ENCODE measurements at places on chromosomes 1 and 21. TPM values are rescaled to one million over a fixed set of nuclear protein-coding genes. Genes with fewer than 3 reads are reported as not detected.

HSPA13 gene
- total RNA-seq = 36.5 TPM

- DNase-seq = no peak
These were observed 254.3 kb upstream of the DAB1 start for GRCh38 chr1:57678138-57678537.

HFM1 gene
- 0.44 TPM for total RNA-seq

DNA sequence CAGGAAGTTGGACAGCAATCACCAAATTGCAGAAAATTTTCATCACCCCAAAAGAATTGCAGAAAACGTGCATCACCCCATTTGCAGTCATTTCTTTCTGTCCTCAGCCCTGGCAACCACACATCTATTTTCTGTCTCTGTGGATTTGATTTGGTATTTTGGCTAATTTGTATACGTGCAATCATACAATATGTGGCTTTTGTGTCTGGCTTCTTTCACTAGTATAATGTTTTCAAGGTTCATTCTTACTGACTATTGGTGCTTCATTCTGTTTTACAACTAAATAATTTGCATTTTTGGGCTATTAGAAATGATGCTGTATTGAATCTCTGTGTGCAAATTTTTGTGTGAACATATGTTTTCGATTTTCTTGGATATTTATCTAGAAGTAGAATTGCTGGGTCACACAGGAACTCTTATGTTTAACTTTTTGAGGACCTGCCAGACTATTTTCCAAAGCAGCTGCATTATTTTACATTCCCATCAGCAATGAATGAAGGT, 24.8 kb upstream of the PRDM2 start:
- DNase-seq = no peak

DNA sequence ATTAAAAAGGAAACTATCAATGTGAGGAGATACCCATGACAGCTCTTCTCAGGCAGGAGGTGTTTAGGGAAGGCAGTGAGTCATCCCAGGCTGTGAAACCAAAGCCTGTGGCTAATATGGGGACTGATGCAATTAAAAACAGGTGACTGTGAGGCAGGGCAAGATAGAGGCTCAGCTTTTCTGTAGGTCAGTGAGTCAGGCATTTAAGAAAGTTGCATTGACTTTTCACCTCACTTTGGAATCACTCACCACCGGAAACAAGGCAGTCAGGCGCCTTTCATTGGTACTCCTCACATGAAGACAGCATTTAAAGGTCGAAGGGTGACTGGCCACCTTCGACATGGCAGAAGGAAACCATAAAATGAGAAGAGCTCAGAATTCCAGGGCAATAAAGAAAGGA, 54.5 kb downstream of the PAPPA2 start:
- no peak for DNase-seq

SPRR2B gene
- not detected for total RNA-seq

CFHR5 gene
- not detected for total RNA-seq

DNA sequence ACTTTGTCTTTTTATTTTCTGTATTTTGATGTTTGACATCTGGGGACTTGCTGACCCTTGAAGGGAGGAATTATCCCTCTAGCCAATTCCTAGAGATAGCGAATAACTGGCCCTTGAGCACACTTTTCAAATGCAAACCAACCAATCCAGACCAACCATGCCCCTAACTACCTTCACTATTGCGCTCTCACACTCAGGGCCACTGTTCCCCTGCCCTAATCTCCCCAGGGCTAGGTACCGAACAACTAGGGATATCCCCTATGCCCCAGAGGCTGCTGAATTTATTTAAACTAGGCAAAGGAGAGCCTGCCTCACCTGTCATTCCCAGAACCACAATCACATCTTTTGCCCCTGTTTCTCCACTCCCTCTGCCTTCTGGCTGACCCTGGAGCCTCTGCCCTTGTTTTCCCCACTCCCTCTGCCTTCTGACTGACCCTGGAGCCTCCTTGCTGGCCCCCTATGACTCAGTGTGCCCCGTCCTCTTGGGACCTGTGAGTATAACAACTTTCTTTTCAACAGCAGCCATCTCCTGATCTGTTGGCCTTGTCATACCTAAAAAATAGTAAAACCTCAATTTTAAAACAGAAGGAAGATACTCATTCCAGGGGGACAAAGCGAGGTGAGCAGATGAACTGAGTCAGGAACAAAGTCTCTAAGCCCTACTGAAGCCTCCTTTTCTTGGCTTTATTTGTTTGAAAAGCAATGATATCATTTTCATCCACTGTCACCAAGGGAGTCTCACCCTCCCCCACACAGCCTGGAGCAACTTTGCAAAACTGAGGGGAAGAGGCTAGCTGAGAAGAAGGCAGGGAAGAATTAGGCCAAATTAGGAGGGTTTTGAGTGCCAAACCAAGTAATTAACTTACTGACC, 115.5 kb downstream of the NMNAT2 start:
- no peak for DNase-seq

DNA sequence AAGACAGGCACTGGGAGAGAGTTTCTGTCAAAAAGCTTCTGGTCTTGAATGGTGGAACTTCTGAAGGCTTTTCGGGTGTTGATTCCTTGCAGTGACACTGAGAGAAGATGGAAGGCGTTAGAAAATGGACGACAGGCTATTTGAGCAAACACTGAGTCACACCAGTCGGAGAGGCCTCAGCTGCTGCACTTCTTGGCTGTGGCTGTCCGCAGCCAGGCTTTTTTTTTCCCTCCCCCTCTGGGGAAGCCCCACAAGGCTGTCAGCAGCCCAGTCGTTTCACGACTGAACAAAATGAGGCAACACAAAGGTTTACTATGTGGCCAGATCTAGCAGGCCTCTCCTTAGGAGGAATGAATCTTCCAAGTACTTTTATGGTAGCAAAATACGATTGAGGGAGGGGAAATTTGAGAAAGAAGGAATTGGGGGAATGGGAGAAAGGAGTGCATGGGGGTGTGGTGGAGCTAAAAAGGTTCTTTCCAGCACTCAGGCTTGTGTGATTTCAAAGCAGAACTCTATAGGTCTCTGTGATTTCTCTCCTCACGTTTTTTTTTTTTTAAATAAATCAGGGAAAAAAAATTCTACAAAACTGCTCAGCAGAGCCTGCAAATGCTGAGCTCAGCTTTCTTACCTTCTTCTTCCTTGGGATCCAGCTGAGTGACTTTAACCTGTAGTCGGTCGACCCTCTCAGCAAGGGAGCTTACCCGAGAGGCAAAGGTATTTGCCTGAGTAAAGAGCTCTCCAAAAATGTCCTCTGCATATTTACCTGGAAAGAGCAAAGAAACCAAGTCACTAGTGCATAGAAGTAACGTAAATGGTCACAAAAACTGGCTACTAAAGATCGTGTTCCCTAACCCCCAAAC, 26.1 kb downstream of the GPR3 start:
- no peak for DNase-seq

DNA sequence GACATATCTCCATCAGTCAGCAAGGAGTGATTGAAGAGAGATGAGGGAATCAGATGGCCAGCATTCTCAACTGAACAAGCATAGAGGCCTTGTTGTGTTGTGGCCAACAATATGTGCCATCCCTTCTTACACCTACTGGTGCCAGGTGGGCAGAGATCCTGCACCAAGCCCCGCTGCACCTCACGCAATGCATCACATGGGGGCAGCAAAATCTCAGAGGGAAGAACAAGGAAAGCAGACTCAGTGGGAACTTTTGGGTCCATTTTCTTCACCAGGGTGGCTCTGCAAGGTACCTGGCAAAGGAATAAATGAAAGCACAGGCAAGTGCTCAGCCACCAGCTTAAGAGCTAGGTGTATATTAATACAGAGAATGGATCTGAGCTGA, 33.2 kb downstream of the HSD3B2 start:
- DNase-seq = no peak

C1QA gene
- total RNA-seq = not detected

GRCh38 chr1:25170439-25170838, 61.9 kb downstream of the SYF2 start:
- no peak for DNase-seq

PGLYRP3 gene
- not detected for total RNA-seq

SLC5A9 gene
- not detected for total RNA-seq

DNA sequence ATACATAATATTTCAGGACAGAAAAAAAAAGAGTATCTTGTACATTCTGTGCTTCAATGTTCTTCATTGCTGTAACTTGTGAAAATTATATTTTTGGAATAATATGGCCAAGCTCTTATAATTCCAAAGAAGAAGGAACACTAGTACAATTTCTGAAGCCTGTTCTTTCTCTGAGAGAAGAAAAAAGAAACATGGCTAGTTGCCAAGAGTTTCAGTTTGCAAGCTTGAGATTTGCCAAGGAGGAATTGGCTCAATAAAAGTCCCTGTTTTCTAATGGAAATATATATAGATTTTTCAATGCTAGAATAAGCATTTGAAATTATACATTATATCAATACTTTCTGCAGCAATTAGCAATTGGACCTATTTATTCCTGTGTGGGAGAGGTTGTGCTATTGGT, 285.2 kb upstream of the NEGR1 start:
- no peak for DNase-seq

All from glomerular endothelial cell (primary cell).